ENCODE measurements at places on chromosomes 16 and 17.
A peak's percentile ranks its signal among the peaks of the same experiment; 100 is the strongest.

DNA sequence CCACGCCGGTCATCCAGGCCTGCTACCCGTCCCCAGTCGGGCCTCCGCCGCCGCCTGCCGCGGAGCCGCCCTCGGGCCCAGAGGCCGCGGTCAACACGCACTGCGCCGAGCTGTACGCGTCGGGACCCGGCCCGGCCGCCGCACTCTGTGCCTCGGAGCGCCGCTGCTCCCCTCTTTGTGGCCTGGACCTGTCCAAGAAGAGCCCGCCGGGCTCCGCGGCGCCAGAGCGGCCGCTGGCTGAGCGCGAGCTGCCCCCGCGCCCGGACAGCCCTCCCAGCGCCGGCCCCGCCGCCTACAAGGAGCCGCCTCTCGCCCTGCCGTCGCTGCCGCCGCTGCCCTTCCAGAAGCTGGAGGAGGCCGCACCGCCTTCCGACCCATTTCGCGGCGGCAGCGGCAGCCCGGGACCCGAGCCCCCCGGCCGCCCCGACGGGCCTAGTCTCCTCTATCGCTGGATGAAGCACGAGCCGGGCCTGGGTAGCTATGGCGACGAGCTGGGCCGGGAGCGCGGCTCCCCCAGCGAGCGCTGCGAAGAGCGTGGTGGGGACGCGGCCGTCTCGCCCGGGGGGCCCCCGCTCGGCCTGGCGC lies 2.4 kb downstream of the HIC1 start:
- no peak for DNase-seq

- no peak for DNase-seq
These were observed 13.8 kb upstream of the DUSP14 start for GRCh38 chr17:37475731-37476420.

GRCh38 chr16:69166946-69167930 lies 19.7 kb upstream of the SNTB2 start:
- DNase-seq = no peak

DNA sequence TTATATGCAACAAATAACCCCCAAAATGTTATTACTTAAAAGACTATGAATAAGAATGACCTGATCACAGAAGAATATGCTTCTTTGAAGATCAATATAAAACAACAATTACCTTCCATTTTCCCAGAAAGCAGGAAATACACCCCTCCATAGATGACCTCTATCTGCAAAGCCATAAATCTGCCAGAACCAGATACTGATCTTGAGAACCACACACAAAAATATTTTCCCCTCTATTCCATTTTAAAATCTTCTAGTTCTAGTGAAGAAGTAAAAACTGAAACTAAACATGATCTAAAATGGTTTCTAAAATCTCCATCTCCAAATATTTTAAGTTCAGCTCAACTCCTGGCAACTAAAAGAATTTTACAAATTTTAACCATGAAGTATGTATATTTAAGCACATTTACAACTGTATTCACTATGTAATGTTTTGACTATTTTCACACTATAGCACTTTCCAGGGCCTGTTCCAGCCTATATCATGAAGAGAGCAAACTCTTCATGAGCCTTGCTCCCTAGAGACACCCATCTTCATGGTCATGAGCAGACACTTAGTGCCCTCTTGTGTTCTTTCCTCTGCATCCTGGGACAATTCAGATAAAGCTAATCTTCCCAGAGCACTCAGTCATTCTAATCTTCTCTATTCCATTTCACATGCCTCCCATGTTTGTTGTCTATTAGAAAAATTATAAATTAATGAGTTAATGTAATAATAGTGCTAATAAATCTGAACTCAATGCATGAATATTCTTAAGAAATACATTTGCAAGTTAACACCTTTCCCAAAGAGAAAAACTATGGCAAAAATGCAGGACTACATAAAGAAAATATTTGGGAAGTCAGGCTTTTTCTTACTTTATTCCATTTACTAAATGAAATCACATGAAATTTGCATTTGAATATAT lies 87.0 kb downstream of the HELZ start:
- peak; percentile 17 for DNase-seq

DNA sequence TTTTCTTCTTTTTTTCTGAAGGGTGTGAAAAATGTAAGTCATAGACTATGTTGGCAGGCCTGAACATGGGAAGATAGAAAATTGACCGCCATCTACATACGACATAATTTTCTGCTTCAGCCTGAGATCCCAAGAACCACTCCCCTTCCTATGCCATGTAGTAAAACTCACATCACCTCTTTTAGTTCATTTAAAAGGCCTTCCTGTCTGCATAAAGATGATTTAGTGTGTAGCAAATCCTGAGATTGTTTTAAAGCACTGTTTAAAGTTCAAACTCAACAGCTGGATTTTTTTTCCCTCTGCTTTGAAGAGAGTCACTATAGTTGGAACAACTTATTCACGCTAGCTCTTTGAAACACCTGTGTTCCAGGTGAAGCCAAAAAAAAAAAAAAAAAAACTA lies 101.5 kb downstream of the NLK start:
- DNase-seq = no peak

- DNase-seq = no peak
These were observed 232.3 kb downstream of the WWOX start for GRCh38 chr16:78331731-78332130.
